G401 (cell line): ENCODE measurements at places on chromosomes 7 and 10. TPM values are rescaled to one million over a fixed set of nuclear protein-coding genes. Genes with fewer than 3 reads are reported as not detected.

CPA4 gene
- total RNA-seq = not detected in 2 replicates

GPR22 gene
- total RNA-seq = not detected in 2 replicates

SLC16A9 gene
- 10.2 and 12.9 TPM in 2 replicates for total RNA-seq

LRRC17 gene
- 0.58 and 2.1 TPM in 2 replicates for total RNA-seq

SGPL1 gene
- total RNA-seq = 28.6 and 51.2 TPM in 2 replicates

HOXA4 gene
- total RNA-seq = not detected in 2 replicates

CFAP46 gene
- total RNA-seq = 6.2 and 11.3 TPM in 2 replicates

SFTPA1 gene
- total RNA-seq = not detected in 2 replicates

CYCS gene
- 74.3 and 176 TPM in 2 replicates for total RNA-seq

DNA sequence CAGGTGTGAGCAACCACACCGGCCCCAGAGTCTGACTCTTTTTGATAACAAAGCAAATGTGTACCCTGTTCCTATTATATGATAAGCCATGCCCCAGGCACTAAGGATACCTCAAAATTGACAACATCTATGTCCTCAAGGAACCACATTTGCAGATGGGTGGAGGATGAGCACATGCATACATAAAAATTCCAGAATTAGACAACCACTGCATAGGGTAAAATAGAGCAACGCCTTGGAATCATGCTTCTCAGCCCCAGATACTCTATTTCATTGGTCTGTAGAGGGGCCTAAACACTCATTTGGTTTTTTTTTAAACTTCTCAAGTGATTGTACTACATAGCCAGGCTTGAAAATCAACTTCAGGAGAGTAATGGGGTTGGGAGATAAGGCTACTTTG, 78.7 kb downstream of the SLC25A13 start:
- DNase-seq = no peak

DNA sequence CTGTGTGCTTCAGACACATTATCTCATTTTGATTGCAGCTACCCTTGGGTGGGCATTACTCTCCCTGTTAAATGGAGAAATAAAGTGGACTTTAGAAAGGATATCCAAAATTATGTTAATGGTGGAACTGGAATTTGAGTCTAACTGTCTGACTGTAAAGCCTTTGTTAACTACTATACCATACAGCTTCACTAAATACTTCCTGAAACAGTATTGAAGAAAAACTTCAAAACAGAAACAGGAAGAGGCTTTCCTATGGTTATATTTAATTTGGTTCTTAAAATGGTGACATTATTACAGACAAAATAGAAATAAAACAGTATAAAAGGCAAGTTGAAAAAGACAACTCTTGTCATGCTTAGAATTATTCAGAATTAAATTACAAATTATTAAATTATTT, 25.0 kb downstream of the SPAG6 start:
- DNase-seq = no peak

GRCh38 chr7:101395376-101395775, 32.7 kb downstream of the COL26A1 start:
- no peak for DNase-seq

GRCh38 chr7:103369432-103369831, 22.0 kb downstream of the PSMC2 start:
- DNase-seq = no peak

- no peak for DNase-seq
These were observed 495.5 kb upstream of the MGMT start for GRCh38 chr10:128971374-128972035.

DNA sequence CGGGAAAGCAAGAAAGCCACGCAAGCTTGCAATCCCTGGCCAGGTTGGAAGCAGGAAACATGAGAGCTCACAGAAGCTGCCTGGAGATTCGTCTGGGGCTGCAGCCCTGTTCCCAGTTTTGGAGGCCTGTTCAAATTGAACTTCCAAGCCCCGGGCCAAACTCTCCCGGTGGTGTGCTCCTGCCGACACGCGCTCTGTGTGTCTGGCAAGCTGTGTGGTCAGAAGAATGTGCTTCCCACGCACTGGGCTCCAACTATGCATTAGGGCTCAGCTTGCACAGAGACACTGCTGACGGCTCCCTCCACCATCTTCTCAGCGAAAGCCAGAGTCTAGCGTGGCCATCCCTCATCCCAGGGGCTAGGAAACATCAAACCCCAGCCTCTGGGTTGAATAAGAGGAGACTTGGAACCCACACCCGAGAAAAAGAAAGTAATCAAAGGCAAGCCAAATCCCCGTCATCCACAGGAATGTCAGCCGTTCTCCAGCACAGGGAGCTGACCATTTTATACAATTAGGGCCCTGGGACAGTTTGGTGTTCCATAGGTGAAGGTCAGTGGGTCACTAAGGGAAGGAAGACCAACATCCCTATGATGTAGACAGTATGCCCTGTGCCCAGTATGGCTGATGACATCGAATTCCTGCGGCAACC, 107.2 kb downstream of the FGFR2 start:
- DNase-seq = no peak

GRCh38 chr10:58089739-58090138, 178.0 kb downstream of the IPMK start:
- no peak for DNase-seq

DNA sequence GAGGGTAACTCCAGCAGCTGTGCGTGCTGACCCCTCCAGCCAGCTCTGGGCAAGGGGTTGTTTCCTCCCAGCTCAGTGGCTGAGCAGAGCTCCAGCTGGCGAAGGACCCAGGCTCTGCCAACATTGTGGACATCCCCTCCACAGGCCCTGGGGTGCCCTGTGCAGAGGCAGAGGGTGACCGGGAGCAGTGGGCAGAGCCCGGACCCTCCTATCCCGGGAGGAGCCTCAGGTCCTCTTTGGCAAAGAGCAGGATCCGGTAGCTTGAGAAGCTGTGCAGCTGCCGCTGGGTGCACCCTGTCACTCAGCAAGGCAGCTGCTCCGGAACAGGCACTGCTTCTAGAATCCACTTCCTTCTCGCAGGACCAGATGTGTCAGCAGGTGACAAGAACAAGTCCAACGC, 175.9 kb downstream of the EBF3 start:
- DNase-seq = no peak

GRCh38 chr7:32243687-32244290, 173.6 kb upstream of the PDE1C start:
- DNase-seq = no peak

- DNase-seq = no peak
These were observed 70.6 kb upstream of the AKR1E2 start for GRCh38 chr10:4755286-4755989.

- DNase-seq = peak; percentile 11
These were observed 21.4 kb downstream of the KDM7A start for GRCh38 chr7:140155428-140155827.

DNA sequence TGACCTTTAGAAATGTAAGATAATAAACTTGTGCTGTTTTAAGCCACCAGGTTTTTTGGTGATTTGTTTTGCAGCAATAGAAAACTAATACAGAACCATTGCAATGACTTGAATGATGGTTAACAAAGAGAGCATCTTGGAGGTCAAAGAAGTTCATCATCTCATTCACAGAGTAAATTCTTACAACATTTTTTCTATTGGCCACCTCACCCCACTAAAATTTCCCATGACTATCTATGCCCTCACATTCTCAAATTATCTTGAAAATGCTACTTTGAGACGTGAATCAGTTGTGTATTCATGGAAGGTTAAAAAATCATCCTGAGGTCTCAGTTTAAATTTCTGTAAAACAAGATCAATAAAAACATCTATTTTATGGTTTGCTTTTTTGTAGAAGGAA, 754.2 kb downstream of the SORCS1 start:
- DNase-seq = no peak

GRCh38 chr7:531777-532176, 12.1 kb upstream of the PDGFA start:
- DNase-seq = no peak

DNA sequence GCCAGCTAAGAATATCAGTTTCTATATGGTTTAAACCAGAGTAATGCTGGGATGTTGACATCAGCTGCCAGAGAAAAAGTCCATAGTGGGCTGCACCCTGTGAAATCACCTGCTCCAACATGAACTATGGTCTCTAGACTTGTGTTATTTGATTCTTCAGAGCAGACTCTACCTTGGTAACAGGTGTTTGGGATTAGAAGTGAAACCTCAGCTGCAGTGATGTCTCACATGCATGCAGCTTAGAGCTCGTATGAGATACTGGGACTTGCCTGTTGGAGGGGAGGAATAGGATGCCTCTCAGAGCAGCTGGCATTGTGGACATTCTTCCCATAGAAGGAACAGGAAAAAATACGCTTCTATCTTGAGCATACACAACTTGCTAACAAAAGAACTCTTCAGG, 287.1 kb upstream of the CSTF2T start:
- no peak for DNase-seq

GRCh38 chr10:23418051-23418681, 20.7 kb upstream of the OTUD1 start:
- no peak for DNase-seq

DNA sequence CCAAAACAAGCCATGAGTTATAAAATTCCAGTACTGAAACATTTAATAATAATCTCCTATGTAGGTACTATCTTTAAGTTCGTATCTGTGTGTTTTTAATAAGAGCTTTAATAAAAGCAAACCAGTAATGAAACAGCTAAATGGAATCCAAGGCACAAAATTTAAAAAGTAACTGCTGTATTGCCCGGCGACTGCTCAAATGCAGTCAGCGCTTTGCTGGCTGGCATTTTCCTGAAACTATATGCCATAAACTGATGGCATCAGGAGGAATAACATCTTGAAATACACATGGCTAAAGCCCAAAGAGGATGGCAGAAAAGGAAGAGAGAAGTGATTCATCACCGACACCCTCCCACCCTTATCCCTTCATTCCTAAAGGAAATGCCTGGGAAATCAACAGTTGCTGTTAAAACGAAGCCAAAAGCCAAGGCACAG, 133.1 kb downstream of the CUBN start:
- no peak for DNase-seq

DNA sequence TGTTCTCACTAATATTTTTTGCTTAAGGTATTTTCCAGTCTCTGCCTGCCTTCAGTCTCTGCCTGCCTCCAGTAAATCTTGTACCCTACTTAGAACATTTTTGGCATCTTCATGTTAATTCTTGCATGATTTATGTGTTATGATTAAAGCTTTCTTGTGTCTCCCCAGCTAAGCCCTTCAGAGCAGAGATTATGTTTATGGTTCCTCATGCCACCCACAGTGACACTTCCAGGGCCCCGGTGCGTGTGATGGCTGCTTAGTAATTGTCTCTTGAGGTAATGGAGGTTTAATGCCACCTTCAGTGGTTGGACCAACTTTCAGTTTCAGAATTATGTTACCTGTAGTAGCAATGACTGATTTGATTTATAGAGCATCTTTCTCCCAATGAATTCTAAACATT, 70.6 kb upstream of the MET start:
- no peak for DNase-seq

DNA sequence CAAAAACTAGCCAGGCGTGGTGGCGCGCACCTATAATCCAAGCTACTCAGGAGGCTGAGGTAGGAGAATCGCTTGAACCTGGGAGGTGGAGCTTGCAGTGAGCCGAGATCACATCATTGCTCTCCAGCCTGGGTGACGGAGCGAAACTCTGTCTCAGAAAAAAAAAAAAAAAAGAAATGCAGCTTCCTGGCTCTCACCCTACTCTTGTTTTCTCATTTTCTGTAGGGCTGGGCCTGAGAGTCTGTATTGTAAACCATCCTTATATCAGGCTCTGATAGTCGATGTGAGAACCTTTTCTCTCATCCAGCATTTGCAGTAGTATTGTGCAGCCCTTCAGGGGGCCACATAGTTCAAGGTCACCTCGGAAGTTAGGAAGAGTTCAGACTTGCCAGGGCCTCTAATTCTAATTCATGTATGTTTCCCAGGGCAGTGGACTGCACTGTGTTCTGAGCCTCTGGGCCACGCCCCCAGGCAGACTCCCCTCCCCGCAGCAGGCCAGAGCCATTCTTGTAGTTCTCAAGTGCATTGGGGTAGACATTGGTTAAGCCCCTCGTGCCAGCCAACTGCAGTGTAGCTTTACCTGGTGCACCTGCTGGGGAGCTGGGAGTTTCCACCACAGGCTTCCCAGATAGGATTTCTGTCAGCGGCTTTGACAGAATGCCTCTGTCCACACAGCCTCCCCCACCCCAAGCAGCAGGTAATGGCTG, 38.3 kb upstream of the PDCD4 start:
- no peak for DNase-seq

DNA sequence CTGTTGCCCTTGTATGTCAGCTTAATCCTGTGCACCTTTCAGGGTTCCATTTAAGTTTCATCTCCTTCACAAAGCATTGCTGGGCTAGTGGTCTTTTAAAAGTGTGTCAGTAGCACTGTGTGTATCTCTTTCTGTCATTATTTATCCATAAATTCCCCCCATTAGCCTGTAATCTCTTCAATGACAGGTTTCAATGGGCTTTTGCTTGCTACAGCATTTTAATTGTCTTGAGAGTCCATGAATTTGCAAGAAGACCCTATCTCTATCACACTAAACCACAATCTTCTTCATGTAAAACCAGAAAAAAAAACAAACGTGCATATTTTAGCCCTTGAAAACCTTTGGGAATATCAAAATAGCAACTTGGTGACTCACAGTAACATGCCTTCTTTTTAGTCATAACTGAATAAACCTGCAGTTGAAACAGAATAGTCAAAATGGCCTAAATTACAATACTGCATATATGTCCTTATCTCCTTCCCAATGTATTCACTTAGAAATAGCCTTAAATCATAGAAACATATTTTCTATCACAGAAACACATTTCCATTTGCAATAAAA, 118.6 kb downstream of the PON1 start:
- no peak for DNase-seq

- no peak for DNase-seq
These were observed 303.4 kb downstream of the WDR37 start for GRCh38 chr10:1359626-1359955.

- no peak for DNase-seq
These were observed 186.3 kb downstream of the XPNPEP1 start for GRCh38 chr10:109737009-109737408.

DNA sequence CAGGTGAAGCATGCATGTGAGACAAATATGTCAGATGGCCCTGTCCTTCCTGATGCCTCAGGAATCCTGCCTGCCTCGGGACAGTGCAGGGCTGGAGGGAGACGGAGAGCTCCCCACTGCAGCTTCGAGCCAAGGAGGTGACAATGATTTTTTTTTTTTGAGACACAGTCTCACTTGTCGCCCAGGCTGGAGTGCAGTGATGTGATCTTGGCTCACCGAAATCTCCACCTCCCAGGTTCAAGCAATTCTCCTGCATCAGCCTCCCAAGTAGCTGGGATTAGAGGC, 68.8 kb downstream of the OAT start:
- DNase-seq = peak; percentile 65
